ENCODE measurements at places on chromosomes 7 and 10.

- DNase-seq = no peak
These were observed 7.5 kb downstream of the MRPL43 start for GRCh38 chr10:100979791-100980272.

DNA sequence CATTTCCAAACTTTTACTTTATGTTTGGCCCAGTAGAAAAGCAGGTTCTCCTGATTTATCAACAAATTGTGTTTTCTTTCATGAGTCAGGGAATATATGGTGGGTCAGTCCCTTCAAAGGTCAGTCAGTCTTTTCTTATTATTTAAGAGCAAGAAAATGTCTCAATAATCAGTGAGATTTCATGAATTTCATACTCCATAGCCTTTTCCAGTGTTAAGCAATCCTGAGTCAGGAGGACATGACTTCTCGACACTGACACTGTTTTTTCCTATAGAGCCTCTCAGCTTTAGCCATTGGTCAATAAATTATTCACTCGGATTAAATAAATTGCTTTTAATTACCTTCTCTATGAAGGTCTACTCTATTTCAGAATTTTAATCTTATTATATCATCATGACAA is 334.5 kb downstream of the SORCS1 start:
- DNase-seq = no peak

DNA sequence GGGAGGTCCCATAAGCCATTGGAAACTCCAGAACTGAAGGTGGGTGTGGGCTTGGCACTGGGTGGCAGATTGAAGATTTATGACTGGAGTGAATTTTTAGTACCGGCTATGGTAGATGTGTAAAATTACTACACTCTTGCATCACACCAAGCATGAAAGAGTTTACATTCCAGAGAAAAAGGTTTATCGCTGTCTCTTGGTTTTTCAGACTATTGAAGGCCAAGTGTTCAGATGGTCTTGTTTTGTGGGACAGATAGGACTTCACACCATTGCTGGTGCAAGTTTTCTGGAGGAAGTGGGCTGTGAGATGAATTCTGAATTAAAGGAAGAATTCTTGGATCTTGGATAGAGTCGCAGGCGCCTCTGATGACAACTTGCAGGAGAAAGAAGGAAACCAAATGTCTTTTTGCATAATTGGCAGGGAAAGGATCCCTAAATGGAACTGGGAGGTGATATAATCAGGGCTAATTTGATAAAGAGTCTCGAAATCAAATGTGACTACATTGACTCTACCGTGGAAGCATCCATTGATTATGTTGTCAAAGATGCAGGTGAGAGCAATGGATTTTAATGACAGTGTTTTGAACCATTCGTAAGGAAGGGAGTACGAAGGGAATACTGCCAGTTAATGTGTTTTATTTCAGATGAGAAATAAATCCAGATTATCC is 14.2 kb upstream of the NMT2 start:
- peak; percentile 76 for DNase-seq

DNA sequence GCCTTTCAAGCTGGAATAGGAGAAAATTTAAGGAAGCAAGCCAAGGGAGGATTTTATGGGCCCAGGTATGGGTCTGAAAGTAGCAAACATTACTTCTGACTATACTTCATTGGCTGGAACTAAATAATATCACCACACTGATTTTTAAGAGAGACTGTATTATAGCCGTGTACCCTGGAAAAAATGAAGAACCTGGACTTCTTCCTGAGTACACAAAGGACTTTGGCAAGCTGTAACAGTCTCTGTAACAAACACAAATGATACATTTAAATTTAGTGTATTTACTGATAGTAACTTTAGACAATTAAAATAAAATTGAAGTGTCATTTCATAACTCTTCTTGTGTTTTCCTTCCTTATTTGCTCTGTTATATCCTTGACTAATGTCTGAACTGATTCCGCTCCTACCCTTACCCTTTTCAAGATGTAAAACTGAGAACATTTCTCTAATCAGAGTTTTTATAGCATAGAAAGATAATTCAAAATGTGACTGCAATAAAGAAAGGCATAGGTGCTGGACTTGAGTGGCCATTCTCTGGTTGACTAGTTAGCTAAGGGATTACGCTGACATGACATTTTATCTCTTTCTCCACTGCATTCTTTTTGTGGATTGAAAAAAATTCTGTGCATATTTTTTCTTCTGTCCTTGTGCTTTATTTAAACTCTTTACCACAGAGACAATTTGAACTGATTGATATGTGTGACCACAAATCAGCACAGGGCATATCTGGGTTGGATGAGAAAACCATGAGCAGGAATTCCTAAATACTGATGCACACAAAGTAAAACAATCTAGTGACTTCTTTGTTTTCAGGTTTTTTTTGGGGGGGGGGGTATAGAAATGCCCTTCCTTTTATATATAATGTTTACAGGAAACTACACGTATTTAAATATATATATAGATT is 349.7 kb downstream of the MDFIC start:
- DNase-seq = no peak

DNA sequence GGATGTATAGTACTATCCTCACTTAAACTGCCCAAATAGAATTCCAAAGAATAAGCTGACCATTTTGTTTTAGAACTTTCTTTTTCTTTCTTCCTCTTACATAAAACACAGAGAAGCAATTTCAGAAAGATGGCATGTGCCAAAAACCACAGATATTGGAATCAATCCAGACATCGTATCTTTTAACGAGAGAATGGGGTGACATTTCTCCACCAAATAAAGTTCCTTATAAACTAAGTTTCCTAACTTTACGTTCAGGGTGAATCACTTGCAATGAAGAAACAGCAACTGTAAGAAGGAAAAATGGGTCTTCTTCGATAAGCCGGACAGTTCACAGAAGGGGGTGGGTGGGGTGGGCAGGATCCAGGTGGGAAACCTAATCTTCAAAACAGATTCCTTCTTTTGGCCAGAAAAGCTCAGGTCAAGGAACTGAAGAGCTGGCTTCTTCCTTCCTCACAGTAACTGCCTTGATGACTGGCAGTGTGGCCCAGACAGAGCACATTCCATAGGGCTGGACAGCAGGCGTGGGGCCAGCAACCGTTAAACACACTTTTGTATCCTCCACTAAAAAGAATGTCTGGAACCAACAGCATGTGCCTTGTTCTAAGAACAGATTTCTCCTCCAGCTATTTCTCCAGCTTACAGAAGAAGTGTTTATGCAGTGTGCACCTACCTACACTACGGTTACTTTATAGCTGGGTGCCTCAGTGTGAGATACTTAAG is 31.5 kb downstream of the CREB3L2 start:
- peak; percentile 49 for DNase-seq

DNA sequence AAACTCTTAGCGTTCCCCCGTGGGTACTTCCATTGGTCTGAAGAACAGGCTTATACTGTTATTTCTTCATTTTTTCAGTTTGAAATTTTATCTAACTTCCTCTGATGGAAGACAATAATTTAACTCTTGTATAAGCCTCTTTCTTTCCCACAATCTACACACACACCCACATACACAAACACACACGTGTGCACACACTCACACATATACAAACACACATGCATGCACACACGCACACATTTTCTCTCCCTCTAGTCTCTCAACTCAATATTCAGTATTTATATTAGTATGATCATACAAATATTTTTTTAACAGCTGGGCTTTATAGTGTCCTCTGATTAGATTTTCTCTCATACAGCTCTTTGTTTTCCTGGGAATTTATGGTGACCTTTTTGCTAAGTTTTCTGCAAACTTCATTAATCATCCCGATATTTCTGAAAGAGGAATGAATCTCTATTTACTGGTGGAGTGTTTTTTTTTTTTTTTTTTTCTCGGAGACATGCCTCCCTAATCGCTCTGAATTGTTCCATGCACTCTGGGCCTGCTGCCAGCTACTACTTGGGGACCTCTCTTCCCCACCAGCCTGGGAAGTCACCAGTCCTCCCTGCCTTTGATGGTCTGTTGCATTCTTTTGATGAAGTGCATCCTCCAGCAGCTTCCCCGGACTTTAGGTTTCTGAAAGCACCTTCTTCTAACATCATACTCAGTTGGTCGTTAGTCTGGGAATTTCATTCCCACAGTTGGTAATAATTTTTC is 75.5 kb downstream of the ZNF777 start:
- no peak for DNase-seq

- DNase-seq = peak; percentile 88
These were observed 13.5 kb downstream of the MYOF start for GRCh38 chr10:93468461-93469213.

- peak; percentile 84 for DNase-seq
These were observed 26.0 kb upstream of the ITGA8 start for GRCh38 chr10:15745751-15746150.

DNA sequence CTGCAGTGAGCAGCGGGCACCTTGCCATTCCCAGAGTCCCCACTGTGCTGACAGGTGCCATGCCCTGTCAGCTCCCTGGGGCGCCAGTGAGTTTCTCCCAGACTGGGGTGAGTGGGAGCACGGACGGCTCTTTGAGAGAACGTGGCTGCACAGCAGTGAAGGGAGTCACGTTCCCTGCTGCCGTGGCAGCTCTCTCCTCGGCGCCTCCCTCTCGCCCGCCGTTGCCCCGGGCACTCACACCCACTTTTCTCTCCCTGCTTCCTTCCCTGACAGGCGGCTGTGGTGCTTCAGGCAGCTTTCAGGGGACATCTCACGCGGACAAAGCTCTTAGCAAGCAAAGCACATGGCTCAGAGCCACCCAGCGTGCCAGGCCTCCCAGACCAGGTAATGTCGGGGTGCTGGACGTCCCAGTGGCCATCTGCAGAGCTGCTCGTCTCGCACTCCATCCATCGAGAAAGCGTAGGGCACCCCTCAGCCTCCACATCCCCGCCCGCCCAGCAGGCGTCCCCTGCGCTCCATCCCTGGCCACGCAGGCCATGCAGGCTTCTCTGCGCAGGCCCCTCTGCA is 27.1 kb upstream of the TTYH3 start:
- no peak for DNase-seq

DNA sequence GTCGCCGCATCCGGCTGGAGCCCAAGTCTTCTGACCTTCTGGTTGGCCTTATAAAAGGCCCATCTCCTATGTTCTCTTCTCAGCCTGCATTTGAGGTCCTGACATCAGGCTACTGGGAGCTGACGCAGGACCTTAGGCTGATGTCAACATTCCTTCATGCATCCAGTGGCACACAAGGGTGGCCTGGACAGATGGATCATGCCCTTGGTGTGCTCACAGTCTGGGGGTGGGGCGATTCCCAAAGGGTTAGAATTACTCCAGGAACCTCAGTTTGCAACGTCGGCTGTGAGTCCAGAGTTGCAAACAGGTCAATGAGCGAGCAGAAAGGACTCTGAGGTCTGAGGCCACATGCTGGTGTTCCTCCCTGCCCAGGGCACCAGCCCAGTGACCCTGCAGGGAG is 8.2 kb upstream of the CLIP2 start:
- no peak for DNase-seq

DNA sequence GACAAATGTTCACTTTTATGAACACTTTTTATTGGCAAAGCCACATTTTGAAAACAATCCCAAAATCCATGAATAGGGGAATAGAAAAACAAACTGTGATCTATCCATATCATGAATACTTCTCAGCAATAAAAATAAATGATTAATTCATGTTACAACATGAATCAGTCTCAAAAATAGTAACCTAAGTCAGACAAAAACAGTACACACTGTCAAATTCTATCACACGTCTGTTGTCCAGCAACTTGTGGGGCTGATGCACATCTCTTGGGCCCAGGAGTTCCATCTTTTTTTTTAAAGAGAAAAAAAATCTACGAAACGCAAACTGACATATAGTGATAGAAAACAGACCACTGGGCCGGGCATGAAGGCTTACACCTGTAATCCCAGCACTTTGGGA is 71.0 kb downstream of the LARP4B start:
- DNase-seq = no peak

GRCh38 chr7:2823130-2823529 is 21.0 kb downstream of the GNA12 start:
- no peak for DNase-seq

GRCh38 chr7:133275008-133275407 is 22.1 kb downstream of the EXOC4 start:
- DNase-seq = no peak

GRCh38 chr7:30828591-30828990 is 57.4 kb downstream of the MINDY4 start:
- no peak for DNase-seq

- DNase-seq = no peak
These were observed 27.1 kb downstream of the BBS9 start for GRCh38 chr7:33156441-33156840.

DNA sequence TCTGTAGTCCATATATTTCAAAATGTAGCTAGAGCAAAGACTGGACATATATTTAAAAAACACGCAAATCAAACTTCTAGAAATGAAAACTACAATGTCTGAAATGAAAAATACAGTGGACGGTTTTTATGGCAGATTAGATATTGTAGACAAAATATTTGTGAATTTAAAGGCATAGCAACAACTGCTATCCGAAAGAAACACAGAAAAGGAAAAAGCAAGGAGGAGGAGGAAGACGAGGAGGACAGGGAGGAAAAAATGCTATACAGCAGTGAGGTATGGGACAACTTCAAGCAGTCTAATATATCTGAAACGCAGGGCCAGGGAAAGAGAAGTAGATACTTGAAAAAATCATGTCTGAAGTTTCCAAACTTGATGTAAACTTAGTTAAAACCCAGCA is 13.3 kb downstream of the WASL start:
- no peak for DNase-seq

DNA sequence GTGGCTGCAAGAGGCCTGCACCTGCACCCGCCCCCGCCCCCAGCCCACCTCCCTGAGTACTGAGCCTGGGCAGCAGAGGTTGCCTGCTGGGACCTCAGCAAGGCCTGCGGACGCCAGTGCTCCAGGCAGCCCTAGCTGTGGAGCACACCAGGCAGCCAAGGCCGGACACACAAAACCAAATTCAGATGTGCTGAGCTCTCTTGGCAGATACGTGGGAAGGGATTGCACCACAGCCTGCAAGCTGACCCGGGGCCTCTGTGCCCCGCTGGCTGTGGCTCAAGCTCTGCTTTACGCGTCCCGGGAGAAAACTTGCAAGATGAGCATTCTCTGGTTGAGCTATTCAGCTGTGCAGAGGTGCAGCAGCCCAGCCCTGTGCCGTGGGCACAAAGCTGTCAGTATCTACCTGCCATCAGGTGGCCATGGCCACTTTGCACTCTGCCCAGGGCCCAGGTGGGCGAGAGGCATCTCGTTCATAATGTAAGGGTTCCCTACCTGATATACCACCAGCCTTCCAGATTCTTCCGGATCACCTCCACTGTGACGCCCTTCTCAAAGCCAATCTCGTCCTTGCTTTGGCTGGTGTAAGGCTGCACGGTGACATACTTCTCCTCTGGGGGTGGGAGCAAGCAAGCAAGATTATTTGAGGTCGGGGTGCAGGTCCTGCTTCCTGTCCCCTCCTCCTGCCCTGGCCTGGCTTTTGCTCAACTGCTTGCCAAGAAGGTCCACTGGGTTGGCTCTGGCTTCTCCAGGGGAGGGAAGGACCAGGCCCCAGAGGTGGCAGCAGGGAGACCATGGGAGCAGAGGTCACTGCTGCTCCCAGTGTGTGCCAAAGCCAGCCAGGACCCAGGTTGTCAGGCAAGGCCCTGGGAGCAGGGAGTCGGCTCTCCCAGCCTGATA is 123.4 kb downstream of the NEURL1 start:
- DNase-seq = peak; percentile 95

- DNase-seq = no peak
These were observed 190.9 kb downstream of the DNAJB6 start for GRCh38 chr7:157527686-157528085.

GRCh38 chr7:49721441-49721840 is 52.0 kb upstream of the VWC2 start:
- DNase-seq = no peak

- no peak for DNase-seq
These were observed 208.6 kb upstream of the YAE1 start for GRCh38 chr7:39357648-39358047.

Data from fibroblast of the conjunctiva (primary cell).